Activated T-cell treated with anti-CD3 and anti-CD28 coated beads, Interleukin-2, amount 50 U/mL, for 72 hours (primary cell): ENCODE measurements at places on chromosomes 3 and 15. TPM values are rescaled to one million over a fixed set of nuclear protein-coding genes. Genes with fewer than 3 reads are reported as not detected.

SPPL2A gene
- total RNA-seq: 130 TPM

COL7A1 gene
- total RNA-seq: 5.3 TPM

ADAMTSL3 gene
- 0.12 TPM for total RNA-seq

MYZAP gene
- 0.24 TPM for total RNA-seq

MYD88 gene
- 38.2 TPM for total RNA-seq

CLEC3B gene
- total RNA-seq: not detected

CEP97 gene
- total RNA-seq: 19.2 TPM

GCHFR gene
- 44.8 TPM for total RNA-seq

SPRED1 gene
- 1.5 TPM for total RNA-seq

CCDC33 gene
- not detected for total RNA-seq

DNA sequence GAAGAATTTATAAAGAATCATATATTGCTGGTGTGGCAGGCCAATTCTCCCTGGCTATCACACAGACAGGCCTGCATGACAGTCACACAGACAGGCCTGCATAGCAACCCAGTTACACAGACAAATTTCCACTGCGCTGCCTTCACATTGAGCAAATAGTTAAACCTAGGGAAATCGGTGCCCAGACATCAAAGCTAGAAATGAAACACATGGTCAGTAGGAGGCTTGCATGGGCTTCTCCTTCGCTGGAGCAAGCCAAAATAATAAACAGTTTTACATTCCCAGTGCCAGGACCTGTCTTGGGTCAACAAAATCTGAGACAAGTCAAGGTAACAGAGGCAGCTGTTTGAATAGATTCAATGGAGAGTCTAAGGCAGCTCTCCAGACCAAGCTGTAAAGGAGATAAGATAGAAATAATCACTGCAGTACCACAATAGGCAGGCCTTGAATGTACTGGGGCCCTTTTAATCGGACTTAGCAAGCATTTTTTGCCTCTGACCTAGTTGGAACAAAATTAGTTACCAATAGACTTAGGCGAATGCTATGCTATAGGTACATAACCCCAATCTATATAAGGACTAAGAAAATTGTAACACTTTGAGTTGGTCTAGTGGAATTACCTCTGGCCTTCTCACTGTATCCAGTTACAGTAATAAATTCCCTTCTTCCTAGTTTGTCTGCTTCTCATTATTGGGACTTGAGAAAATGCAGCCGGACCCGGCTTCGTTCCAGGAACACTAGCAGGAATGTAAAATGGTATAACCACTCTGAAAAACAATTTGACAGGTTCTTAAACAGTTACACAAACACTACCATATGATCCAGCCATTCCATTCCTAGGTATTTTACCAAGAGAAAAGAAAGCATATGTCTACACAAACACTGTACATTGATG lies 274.7 kb upstream of the UBE2E2 start:
- no peak for DNase-seq

GRCh38 chr3:138684396-138684795 lies 75.8 kb downstream of the FAIM start:
- DNase-seq: no peak

- DNase-seq: peak; percentile 5
Measured at GRCh38 chr3:83523470-83524073, 1435.2 kb upstream of the CADM2 start.

GRCh38 chr3:52175416-52176179 lies 21.4 kb upstream of the POC1A start:
- no peak for DNase-seq

DNA sequence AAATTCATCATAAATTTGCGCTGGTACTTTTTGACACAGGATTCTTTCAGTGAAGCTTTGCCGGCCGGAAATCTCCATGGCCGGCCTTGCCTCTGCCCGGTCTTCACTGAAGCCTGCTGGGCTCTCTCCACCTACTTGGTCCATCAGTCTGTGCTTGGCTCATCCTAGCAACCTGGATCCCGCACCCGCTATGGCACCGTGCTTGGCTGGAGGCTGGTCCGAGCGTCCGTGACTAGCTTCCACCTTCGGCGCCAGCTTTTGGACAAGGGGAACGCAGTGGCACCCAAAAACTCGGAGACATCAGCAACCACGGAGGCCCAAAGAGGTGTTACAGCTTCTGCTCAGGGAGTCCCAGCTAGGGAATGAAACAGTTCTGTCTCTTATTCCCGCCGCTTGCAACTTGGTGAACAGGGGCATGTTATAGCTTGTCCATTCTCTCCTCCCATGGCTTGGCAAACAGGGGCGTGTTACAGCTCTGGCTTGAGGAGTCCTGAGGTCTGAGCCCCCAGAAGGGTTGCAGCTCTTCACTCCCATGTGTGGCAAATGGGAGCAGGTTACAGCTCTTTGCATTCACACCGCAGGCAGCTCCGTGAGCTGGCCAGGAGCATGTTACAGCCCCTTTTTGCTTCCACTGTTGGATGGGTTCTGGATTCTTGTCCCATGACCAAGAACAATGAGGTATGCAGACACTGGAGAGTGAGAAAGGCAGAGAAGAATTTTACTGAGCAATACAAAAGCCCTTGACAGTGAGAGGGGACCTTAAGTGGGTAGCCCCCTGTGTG lies 204.2 kb downstream of the DIPK2A start:
- DNase-seq: no peak

GRCh38 chr3:182983876-182984275 lies 3.5 kb upstream of the DCUN1D1 start:
- no peak for DNase-seq

- no peak for DNase-seq
Measured at GRCh38 chr3:194395212-194395611, 3.9 kb downstream of the GP5 start.

- no peak for DNase-seq
Measured at GRCh38 chr3:182246870-182247269, 535.1 kb downstream of the SOX2 start.

DNA sequence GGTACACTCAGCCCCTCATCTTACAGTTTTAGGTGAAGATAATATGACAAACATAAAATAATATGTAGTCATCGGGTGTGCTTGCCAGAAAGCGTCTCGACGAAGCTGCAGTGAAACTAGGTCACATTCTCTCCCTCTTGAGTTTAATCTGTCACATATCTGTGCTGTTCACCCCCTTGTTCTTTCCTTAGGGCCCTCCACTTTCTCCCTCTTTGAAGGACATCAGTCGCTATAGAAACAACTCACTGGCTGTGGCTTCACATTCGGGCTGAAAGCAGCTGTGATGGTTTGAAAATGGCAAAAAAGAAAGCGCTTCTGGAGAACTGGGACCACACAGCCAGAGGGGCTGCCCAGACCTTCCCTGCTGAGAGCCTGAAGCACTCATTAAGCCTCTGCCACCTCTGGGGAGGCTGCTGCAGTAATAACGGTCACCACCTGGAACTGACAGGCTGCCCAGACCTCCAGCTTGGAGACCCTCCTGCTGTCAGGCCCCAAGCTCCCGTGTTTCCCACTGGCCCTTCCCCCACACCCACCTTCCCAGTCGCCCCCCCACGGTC lies 50.3 kb downstream of the ABTB1 start:
- DNase-seq: no peak

DNA sequence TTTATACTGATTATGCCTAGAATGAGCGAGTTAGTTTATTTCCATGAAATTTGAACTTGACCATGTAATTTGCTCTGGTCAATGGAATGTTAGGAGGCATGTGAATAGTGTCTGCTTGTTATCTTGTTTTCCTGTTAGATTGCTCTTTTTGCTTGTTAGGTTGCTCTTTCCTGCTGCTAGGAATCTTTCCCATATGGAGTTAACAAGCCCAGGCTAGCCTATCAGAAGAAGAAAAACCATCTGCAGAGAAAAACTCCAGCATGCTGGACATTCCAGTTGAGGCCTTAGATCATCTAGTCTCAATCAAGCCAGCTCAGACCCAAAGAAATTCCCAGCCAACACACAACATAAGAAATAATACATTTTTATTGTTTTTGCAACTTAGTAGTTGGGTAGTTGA lies 470.2 kb upstream of the AGTR1 start:
- DNase-seq: no peak

DNA sequence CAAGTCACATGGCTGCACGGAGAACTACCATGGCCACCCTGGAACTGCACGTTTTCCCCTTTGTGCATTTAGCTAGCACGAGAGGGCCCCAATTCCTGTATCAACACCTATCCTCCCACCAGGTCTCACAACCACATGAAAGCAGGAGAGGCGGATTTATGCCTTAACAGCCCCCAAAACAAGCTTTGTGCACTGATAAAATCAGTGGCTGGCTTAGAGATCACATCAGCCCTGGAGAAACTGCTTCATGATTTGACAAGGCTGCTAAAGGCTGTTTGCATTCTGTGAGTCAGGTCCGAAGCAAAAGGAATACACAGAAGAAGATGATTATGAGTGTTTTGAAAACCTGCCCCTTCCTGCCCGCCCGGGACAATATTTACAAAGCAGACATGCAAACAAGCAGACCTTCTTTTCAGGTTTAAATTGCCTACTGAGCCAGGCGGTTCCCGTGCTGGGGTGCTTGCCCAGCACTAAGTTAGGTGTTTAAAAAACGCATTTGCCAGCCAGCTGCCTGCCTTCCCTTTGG lies 25.9 kb downstream of the CEMIP start:
- peak; percentile 25 for DNase-seq

DNA sequence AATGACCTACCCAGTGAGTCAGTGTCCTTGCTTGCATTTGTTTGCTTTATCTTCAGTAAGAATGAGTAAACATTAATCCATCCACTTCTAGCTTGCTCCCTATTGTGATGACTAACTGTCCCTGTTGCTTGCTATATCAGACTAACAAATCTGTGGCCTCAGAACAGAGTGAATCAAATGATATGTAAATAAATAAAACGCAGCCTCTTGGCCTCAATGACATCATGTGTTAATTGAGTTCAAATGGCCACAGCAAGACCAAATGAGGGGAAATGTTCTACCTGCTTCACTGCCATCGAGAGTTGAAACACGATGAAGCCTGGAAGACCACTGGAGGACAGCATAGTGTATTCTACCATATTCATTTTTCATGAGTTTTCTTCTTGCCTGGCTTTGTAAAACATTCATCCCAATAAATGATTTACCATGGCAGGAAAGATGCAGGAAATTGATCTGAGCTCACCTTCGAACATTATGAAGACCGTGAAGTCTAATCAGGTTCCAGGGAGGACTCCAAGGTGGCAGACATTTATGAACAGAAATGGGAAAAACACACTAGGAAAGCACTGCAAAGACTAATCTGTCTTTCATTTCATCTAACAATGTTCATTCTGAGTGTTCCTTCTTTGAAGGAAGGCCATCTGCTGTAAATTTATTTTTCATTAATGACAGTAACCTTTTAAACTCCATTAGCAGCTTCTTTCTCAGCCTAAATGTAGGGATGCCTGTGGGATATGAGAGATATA lies 1144.5 kb downstream of the TUSC7 start:
- no peak for DNase-seq

DNA sequence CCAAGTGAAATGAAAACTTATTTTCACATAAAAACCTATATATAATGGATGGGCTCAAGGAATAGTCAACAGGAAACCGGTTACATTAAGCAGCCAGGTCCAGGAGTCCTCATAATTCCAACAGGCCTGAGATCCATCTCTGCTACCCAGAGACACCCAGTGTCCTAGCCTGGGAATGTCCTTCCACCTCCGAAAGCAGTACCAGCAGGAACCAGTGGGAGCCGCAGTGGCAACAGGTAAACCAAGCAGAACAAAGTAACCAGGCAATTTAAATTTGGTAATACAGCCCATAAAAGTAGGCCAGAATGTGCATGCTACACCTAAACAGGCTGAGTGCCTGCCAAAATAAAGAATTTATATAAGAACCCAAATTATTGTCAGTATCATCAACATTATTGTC lies 195.6 kb downstream of the ZBBX start:
- no peak for DNase-seq

DNA sequence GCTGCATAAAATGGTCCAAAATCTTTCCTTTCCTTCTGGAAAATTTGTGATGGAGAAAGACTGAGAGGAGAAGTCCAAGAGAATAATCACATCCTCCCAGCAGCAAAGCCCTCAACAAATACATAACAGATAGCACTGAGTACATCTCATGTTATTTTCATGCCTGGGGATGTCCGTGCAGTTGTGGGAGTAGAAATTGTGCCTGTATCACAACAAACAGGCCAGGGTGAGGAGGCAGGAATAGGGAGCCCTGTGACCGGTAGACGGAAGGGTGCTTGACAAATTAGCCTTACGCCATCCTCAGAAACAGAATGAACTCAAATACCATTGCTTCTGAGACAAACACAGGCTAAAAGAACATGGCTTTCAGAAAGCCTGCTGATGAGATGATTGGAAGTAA lies 333.2 kb upstream of the UMPS start:
- DNase-seq: no peak

DNA sequence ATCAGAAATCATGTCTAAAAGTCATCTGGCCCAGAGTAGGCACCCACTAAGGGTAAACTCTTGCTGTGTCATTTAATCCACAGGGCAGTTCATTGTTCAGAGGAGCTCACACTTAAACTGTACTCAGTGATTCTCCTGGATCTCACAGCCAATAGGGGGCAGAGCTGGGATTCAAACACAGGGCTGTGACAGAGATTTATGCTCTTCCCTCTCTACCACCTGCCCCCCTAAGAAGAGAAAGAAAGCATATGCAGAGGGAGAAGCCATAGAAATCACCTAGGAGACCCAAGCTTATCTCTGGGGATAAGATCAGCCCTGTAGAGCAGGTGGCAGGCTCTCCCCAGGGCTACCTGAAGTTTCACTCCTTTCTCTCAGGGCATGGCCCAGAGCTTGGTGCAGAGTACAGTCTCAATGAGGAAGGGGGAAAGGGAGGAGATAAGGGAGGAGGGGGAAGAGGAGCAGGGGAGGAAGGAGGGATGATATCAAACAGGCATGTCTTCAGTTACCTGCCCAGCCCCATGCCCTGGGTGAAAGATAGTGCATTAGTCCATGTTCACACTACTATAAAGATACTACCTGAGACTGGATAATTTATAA lies 51.8 kb upstream of the ADPGK start:
- DNase-seq: no peak

DNA sequence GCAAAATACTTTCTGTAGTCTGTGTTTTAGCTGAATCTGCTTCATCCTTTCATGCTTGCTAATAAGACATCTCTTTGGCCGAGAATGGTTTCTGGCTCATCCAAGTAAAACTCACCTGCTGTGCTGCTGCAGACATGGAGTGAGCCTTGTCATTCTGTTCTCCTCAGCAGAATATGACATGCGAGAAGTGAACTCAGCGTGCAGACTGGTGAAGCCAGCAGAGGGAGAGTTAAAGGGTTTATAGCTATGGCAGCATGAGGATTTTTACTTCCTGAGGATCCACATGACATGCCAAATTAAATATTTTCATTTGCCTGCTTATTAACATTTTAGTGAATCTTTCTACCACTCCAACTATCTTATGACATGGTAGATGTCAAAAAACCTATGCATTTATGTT lies 658.4 kb upstream of the NECTIN3 start:
- DNase-seq: no peak

DNA sequence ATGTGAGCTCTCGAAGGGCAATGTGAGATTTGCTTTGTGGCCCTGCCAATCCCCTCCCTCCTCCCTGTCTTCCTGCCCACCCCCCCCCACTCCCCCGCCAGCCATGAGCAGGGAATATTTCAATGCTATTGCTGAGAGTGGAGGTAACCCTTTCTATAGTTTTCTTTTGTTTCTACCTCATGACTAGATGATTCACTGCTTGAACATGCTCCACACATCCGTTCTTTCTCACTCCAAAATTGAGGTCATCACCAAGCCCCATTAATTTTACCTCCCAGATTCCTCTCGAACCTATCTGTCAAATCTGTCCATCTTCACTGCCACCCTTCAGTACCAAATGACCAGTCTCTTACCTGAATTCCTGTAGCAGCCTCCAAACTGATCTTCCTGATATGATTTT lies 12.2 kb downstream of the ZNF774 start:
- DNase-seq: no peak
